ENCODE measurements at places on chromosomes 4 and X. TPM values are rescaled to one million over a fixed set of nuclear protein-coding genes. Genes with fewer than 3 reads are reported as not detected.

DNA sequence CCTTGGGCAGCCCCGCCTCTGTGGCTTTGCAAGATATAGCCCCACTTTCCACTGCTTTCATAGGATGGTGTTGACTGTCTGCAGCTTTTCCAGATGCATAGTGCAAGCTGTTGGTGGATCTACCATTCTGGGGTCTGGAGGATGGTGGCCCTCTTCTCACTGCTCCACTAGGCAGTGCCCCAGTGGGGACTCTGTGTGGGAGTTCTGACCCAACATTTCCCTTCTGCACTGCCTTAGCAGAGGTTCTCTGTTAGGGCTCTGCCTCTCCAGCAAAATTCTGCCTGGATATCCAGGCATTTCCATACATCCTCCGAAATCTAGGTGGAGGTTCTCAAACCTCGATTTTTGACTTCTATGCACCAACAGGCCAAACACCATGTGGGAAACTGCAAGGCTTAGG lies 153.7 kb downstream of the TBCK start:
- H3K4me1 ChIP-seq = no peaks in the 10 kb centered on the region
- DNase-seq = no peak
- no peaks in the 10 kb centered on the region for H3K27me3 ChIP-seq
- no peak overlapping the region for H3K4me3 ChIP-seq
- peaks cover 6% of the 10 kb centered on the region for H3K36me3 ChIP-seq

DNA sequence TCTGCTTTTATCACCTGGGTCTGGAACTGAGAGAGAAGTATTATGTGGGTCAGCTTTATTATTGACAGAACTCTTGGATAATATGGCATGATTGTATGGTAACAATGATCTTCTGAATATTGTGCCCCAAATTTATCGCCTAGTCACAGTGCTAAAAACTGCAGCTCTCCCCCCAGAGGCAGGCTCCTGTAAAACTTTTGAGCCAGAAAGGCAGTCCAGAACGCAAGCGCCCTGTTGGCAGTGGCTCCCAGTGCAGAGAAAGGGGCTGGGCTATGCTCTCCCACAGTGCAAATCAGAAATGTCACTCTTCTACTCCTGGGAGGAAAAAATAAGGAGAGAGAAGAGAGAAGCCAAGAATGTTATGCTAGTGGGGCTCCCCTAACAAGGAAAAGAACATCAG lies 50.5 kb downstream of the HELT start:
- H3K27me3 ChIP-seq = peaks cover 4% of the 10 kb centered on the region
- H3K36me3 ChIP-seq = no peaks in the 10 kb centered on the region
- H3K4me3 ChIP-seq = no peak overlapping the region
- no peaks in the 10 kb centered on the region for H3K4me1 ChIP-seq
- no peak for DNase-seq

- DNase-seq = no peak
- no peaks in the 10 kb centered on the region for H3K4me1 ChIP-seq
- H3K27me3 ChIP-seq = no peaks in the 10 kb centered on the region
Measured at GRCh38 chrX:146264763-146265375, 447.2 kb downstream of the SLITRK2 start.

DNA sequence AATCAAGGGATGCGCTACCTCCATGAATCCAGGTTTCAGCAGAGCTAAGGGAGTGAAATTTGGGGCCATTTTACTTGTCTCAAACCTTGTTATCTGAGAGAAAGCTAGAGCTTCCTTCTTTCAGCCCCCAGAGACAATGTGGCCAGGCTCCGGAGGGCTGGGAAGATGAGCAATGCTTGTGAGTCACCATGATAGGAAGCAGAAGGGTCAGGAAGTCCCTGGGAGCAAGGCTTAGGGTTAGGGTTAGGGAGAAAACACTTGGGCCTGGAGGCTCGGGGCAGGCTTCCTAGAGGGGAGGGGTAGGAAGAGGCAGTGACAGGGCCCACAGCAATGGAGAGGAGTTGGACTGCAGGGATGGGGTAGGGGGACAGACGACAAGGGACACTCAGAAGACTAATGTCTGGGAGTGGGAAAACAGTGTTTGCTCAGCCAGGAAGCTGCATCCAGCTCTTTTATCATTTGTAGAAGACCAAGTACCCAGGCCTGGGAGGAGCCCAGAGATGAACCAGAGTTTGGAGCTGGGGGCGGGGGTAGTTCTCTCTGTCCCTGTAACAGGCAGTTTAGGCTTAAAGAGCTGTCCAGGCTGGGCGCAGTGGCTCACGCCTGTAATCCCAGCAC lies 16.4 kb upstream of the PORCN start:
- no peak overlapping the region for H3K4me3 ChIP-seq
- peak; percentile 35 for DNase-seq
- peaks cover 5% of the 10 kb centered on the region for H3K4me1 ChIP-seq

- no peak overlapping the region for H3K27ac ChIP-seq
- H3K4me3 ChIP-seq = no peak overlapping the region
- no peaks in the 10 kb centered on the region for H3K36me3 ChIP-seq
- peak; percentile 91 for DNase-seq
- H3K27me3 ChIP-seq = no peaks in the 10 kb centered on the region
Measured at GRCh38 chr4:77931452-77932135, 69.0 kb downstream of the MRPL1 start.

GRCh38 chr4:38514465-38515146 lies 149.4 kb upstream of the KLF3 start:
- peaks cover 17% of the 10 kb centered on the region for H3K27me3 ChIP-seq
- H3K4me3 ChIP-seq = no peak overlapping the region
- DNase-seq = no peak
- no peak overlapping the region for H3K27ac ChIP-seq

Gene IL21
- total RNA-seq = not detected

Gene HOPX
- 1.3 TPM for total RNA-seq

Gene CTAG2
- total RNA-seq = 27.1 TPM

Measured in IMR-90 (cell line).